Cerebellum (tissue), 4 donors: ENCODE measurements at places on chromosomes 7 and 10. TPM values are rescaled to one million over a fixed set of nuclear protein-coding genes. Genes with fewer than 3 reads are reported as not detected.

DNA sequence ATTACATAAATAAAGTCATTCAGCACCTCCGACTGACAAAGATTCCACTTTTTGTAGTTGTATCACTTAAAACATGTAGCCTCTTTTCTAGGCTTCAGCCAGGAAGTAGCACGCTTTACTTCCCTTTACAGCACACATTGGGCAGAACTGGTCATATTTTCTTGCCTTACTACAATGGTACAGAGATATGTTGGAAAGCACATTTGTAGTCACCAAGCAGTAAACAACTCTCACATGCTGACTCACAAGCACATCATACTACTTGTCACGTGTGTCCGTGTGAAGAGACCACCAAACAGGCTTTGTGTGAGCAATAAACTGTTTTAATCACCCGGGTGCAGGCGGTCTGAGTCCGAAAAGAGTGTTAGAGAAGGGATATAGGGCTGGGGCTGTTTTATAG lies 1071.8 kb downstream of the DNAJB9 start:
- no peak for DNase-seq

GRCh38 chr7:69738396-69738951 lies 140.2 kb downstream of the AUTS2 start:
- DNase-seq: no peak

TBC1D12 gene
- total RNA-seq: 54.8 TPM

DNA sequence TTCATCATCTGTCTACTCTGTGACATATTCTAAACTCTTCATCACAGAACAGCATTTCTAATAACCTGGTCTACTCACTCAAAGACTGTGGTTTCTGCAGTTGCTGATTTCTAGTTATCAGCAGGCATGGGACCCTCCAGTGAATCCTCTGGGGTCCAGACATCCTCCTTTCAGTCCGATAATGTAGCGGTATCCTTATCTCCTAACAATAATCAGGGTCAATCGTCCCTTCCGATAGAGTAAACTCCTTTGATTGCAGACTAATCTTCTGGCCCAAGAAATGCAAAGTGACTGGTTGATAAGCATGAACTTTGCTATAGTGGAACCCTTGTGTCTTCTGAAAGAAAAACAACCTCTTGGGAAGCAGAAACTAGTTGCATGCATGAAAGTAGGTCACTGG lies 1209.8 kb upstream of the CELF2 start:
- no peak for DNase-seq

- no peak for DNase-seq
These were observed 206.8 kb downstream of the KLF6 start for GRCh38 chr10:3578159-3578558.

FAM237B gene
- not detected for total RNA-seq

GRCh38 chr7:17444673-17445072 lies 146.2 kb downstream of the AHR start:
- DNase-seq: no peak

FLNC gene
- 43.4 TPM for total RNA-seq

DNA sequence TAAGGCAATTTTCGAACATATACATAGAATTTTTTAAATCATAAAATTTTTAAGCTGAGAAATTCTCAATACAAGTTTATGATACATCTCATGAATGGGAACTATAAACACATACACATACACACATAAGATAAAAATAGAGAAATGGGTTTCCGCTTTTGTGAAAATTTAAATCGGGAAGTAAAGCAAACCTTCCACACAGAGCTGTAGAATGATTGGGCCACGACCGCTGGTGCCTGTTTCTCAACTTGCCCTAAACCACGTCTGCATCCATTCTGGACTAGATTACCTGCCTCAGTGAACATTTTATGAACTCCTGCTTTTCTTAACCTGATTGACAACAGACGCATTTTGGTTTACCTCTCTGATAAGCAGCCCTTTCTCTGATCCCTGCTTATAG lies 264.4 kb downstream of the SKAP2 start:
- DNase-seq: no peak

HOXA7 gene
- not detected for total RNA-seq

DNA sequence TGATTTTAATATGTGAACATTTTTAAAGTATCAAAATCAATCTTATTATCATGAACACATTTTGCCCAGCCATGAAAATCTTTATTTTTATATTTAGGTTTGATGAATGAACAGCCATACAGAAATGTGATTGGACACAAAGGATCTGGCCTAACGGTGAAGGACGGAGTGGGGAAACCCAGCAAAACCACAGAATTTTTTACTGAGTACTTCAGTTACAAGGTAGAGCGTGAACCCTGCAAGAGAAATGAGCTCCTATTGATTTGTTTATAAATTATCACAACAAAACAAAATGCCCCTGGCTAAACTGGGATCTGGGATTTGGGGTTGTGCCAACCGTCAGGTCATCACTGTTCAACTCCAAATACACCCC lies 118.8 kb downstream of the JAZF1 start:
- DNase-seq: no peak

PSTK gene
- total RNA-seq: 8.4 TPM

DNA sequence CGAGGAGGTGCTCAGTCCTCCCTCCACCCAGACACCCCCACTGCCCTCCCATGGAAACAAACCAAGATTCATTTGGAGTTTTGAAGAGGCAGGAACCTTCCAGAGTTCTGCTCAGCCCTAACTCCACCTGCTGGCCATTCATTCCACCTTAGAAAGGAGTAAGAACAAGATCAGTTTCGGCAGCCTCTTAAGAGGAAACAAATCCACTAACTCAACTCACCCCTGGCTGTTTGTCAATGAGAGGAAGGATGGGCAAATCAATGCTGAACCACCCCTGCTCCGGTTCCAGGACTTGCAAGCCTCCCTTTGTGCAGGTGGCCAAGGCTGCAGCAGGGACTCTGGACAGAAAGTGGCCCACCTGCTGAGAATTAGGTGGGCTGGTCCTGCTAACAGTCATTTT lies 26.2 kb downstream of the CCDC3 start:
- no peak for DNase-seq

RALA gene
- 26.9 TPM for total RNA-seq

GRCh38 chr10:129440722-129441316 lies 26.2 kb upstream of the MGMT start:
- DNase-seq: no peak

C10orf53 gene
- total RNA-seq: 0.18 TPM

LIPK gene
- not detected for total RNA-seq

CPSF4 gene
- total RNA-seq: 36.0 TPM

MACROH2A2 gene
- 44.8 TPM for total RNA-seq

DNA sequence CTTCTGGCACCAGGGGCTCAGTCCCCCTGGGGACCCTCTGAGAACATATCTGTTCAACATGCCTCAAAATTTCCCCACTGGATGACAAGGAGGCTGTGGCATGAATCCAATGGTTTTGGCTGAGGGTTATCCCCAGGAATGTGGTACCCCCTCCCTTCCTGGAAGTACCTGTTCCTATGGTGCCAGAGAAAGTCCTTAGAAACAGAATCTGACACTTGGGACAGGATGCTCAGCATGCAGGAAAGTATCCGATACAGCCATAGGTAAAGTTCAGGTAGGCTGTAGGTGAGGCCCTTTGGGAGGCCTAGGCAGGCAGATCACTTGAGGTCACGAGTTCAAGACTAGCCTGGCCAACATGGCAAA lies 42.7 kb upstream of the A1CF start:
- DNase-seq: no peak

GRCh38 chr10:80081801-80082750 lies 3.6 kb downstream of the TMEM254 start:
- no peak for DNase-seq

PRRT4 gene
- total RNA-seq: 6.5 TPM

DNA sequence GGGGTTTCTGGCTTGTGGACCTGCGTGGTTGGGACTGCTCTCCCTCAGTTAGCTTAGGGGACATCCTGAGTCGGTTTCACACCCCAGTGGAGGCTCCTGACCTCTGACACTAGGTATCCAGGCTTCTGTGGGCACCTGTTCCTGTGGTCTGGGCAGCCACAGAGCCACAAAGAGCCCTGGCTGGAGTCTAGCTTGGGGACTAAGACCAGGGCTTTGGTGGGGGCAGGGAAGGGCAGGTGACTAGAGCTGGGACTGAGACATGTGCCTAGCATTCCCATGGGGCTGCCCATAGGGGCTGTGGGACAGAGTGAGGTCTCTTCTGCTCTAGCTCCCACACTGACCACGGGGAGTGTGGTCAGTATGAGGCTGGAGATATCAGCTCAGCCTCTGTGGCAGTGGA lies 4.0 kb upstream of the TMEM270 start:
- no peak for DNase-seq

DNA sequence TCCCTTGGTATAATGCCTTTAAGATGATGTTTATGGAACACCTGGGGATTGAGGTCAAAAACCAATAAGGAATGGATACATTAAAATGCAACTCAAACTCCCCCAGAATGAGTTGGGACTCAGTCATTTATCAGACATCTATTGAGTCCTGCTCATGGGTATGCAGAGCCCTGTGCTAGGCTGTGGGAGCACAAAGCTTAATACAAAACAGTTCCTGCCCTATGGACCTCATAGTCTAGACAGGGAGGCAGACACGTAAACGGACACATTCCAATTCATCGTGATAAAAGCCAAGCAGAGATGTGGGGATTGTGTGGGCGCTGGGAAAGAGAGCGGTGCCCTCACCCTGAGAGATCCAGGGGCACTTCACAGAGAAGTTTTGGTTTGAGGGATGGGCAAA lies 181.7 kb downstream of the PTEN start:
- no peak for DNase-seq

GRCh38 chr7:778968-779451 lies 51.9 kb upstream of the PRKAR1B start:
- DNase-seq: no peak

LIPM gene
- total RNA-seq: not detected

PLAC9 gene
- 6.3 TPM for total RNA-seq

DNA sequence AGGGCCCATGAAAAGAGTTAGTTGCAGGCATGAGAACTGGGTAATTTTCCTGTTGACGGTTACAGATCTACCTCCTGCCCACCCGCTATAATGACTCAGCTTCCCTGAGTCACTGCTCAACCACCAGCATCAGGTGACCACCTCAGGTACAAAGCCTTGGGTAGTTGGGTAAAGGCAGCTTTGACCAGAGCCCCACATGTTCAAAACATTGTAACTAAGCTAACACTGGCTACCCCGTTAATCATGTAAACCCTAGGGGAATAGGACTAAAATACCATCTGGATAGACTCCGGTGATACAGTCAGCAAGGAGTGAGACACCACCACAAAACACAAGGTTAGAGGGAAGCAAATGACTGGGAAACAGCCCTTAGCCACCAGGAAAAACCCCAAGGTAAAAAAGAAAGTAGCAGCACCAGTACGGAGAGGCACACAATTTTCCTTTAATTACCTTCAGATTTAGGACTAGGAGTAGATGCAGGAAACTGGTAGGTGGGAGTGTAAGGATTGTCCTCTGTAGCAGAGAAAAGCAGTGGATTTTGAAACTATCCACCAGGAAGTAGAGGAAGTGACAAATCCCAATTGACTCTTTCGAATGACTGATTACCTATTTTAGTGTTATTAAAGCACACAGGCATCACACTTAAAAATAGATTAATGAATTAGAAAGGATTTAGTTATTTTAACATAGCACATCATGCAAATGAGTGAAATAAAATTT lies 103.5 kb upstream of the PDLIM1 start:
- no peak for DNase-seq

LRGUK gene
- 5.9 TPM for total RNA-seq

DNA sequence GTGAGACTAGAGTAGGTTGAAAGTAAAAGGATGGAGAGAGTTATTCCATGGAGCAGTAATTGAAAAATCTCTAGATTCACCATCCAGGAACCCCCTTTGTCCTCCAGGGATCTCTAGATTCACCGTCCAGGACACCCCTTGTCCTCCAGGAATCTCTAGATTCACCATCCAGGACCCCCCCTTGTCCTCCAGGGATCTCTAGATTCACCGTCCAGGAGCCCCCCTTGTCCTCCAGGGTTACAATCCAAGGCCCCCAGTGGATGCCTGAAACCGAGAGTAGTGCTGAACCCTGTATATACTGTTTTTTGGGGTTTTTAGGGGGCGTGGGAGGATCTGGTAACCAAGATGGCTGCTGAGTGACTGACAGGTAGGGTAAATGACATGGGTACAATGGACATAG lies 38.3 kb upstream of the PPP2R2D start:
- no peak for DNase-seq

EBLN1 gene
- total RNA-seq: not detected

SPDYE5 gene
- total RNA-seq: not detected
